Caki2 (cell line): ENCODE measurements at places on chromosomes 5 and 9.

GRCh38 chr9:96782235-96782634 lies 4.3 kb upstream of the ZNF510 start:
- DNase-seq, result no peak

GRCh38 chr5:76376148-76376865 lies 26.8 kb upstream of the IQGAP2 start:
- no peak for DNase-seq

GRCh38 chr5:107028938-107029337 lies 641.8 kb downstream of the EFNA5 start:
- DNase-seq, result no peak

- no peak for DNase-seq
These were observed 130.8 kb upstream of the MAN2A1 start for GRCh38 chr5:109558952-109559351.

GRCh38 chr9:119853126-119853525 lies 483.9 kb upstream of the BRINP1 start:
- no peak for DNase-seq

DNA sequence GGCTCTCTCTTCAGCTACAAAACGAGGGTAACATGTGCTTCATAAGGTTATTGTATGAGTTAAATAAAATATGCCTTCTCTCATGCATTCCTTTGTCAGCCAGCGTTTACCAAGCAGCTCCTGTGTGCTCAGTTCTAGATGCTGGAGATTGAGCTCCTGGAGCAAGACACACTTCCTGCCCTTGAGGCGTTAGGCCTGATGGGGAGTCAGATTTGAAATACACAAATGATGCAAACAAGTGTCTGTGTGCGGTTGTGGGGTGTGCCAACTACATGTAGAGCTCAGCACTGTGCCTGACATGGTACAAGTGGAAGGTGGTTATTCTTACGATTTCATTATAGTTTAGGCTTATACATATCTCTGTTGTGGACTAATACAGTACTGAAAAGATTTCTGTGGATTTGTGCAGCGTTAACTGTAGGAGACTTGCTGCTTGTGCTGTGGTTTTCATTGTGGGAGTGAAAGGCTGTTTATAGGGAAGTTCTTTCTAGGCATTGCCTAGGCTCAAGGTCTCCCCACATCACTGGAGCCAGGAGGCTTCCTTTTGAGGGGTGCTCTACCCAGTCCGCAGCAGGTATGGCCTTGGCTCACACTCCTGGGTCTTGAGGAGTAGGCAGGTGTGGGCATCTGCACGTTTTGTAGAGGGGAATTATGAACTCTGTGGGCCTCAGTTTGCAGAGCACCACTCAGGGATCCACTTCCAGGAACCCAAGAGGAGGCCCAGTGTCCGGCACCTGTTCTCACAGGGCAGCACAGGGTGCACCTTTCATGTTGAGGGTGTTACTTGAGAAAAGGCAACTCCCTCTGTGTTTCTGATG lies 39.8 kb upstream of the ANGPTL2 start:
- no peak for DNase-seq

GRCh38 chr5:151219789-151220188 lies 4.1 kb downstream of the CCDC69 start:
- no peak for DNase-seq

DNA sequence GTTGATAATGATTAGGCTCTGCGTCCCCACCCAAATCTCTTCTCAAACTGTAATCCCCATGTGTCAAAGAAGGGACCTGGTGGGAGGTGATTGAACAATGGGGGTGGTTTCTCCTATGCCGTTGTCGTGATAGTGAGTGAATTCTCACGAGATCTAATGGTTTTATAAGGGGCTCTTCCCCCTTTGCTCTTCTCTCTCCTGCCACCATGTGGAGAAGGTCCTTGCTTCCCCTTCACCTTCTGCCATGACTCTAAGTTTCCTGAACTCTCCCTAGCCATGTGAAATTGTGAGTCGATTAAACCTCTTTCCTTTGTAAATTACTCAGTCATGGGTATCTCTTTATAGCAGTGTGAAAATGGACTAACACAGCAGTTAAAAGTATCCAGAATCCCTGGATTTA lies 715.2 kb upstream of the DMAC1 start:
- no peak for DNase-seq

DNA sequence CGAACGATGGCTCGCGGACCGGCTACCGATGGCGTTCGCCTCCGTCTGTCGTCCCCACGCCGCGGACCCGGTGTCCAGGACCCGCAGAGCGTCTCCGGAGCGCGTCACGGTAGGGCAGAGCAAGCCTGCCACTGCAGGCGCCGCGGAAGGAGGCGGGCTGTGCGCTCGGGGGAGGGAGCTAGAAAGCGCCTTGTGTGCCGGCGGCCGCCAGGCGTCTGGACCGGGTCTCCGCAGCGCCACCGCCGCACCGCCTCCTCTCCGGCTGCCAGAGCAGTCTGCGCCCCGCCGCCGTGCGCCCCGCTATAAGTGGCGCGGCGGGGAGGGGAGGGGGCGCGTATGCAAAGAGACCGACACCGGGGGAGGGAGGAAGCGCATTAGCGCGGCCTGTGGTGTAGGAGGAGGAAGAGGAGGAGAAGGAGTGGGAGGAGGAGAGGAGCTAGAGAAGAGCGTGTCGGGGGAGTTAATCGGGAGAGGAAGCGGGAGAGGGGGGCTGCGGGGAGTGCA lies at the start of gene ENC1:
ENC1 (minus strand) TSS at position 279 of the 504 bp plus-strand sequence. CDS start 4,243 bp downstream, outside the sequence.
- peak; percentile 95 for DNase-seq

DNA sequence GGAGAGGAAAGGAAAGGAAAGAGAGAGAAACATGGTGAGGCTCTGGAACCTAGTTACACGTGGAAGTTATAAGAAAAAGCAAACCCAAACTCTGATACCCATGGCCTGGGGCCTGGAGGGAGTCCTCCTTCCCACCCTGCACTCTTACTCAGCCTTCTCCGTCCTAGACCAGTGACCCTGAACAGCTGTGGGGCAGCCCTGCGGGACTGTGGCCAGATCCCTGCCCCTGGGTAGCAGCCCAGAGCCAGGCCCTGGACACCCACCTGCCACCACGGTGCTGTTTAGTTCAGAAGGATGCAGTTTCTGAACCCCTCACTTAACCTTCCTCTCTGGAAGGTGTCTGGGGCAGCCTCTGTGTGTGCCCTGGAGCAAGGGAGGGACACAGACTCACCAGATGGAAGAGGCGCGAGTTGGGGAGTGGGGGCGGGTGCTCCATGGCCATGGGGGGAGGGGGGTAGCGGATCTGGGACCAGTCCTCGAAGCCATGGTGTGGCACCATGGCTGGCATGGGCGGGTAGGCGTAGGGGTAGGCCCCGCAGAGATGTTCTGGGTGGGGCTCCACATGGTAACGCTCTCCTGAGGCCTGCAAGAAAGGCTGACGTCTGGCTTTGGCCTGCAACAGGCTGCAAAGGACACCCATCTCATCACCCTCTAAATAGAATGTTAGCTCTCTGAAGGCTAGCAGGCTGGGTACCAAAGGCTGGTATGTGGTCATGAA lies 13.0 kb downstream of the GPX3 start:
- no peak for DNase-seq

- no peak for DNase-seq
These were observed 386.1 kb upstream of the MPDZ start for GRCh38 chr9:13665418-13666066.

GRCh38 chr5:124683917-124684555 lies 62.4 kb downstream of the ZNF608 start:
- DNase-seq, result no peak

GRCh38 chr9:36862206-36863145 lies 171.6 kb downstream of the PAX5 start:
- no peak for DNase-seq

DNA sequence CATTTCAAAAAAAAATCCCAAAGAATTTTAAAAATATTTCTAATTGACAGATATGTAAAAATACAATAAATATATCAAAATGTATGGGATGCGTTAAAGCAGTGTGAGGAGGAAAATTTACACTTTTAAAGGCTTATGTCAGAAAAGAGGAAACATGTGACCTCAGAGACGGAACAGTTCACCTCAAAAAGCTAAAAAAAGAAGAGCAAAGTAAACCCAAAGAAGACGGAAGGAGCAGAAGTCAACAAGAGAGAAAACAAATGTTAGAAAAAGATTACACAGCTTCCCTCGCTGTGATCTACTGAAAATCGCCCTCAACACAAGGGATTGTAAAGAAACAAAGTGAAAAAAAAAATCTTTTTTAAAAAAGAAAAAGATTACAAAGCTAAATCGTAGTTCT lies 186.9 kb downstream of the AUH start:
- no peak for DNase-seq

- no peak for DNase-seq
These were observed 32.2 kb downstream of the SPOCK1 start for GRCh38 chr5:137466889-137467288.

GRCh38 chr9:133726401-133727276 lies 11.5 kb downstream of the SARDH start:
- DNase-seq, result peak; percentile 38

DNA sequence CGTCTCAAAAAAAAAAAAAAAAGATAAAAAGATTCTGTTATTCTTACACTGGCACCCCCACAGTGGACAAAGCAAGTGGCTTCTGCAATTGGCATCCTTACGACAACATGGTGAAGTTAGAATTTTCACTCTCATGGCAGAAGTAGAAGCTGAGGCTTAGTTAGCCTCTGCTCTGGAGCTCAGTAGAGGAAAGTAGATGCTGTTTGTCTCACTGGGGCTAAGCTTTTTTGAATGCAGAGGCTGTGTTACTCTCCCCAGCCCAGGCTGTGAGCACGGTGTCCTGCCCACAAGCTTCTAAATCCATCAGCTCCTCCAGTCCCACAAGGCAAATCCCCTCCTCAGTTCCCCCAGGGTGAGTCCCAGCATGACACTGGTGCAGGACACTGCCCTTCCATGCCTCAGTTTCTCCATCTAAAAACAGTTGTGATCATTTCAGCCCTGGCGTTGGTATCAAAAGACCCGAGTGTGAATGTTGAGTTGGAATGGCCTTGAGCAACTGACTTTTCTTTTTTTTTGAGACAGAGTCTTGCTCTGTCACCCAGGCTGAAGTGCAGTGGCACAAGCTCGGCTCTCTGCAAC lies 22.6 kb upstream of the PHF19 start:
- DNase-seq, result no peak

- peak; percentile 14 for DNase-seq
These were observed 16.8 kb downstream of the FRMD3 start for GRCh38 chr9:83521411-83521810.

- no peak for DNase-seq
These were observed 114.2 kb downstream of the PRDM6 start for GRCh38 chr5:123203105-123203800.
